CD4-positive, alpha-beta T cell treated with Interleukin-12 subunit alpha and Interleukin-12 subunit beta, for 1 hour (primary cell): ENCODE measurements at places on chromosomes 7 and 10.

- DNase-seq: no peak
These were observed 120.8 kb downstream of the CELF2 start for GRCh38 chr10:11138314-11139033.

DNA sequence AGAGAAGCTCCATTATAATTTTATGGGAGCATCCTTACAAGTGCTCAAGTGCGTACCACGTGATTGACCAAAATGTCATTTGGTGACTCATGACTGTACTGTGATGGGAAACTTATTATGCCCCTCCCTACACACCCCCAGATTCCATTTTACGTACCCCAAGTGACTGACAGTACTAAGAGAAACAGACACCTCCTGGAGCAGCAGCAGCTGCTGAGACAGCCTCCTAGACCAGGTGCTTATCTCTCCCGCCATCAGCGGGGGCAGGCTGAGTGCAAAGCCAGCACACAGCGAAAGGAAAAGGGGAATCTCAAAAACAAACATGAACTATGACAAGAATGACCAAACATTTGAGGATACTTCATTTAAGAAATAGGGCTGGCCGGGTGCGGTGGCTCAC lies 4.2 kb upstream of the ADAM12 start:
- no peak for DNase-seq

- DNase-seq: no peak
These were observed 98.6 kb upstream of the BTBD16 start for GRCh38 chr10:122172361-122173008.

DNA sequence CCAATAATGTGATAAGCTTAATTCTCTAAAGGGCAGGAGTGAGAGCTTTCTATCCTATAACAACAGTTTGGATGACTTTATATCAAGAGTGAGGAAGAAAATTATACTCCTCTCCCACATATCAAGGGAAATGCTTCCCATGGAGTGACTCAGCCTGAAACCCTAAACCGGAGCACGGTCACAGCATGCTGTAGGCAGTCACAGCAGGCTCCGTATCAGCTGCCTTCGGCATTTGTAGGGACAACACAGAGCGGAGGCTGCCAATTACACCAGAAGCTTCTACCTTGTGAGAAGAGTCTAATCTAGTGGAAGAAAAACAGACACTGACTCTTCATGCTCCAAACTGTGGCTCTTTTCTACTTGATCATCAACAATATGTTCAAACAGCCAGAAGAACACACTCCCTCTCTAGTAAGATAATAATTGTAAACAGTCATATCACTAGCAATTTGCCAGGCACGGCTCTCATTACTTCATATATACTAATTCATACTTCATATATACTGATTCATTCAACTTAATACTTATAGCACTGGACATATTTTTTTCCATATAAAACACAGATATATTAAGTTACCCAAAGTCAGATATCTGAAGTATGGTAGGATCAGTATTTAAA lies 65.9 kb downstream of the DGKB start:
- no peak for DNase-seq

- no peak for DNase-seq
These were observed 664.2 kb downstream of the NXPH1 start for GRCh38 chr7:9097565-9098060.

DNA sequence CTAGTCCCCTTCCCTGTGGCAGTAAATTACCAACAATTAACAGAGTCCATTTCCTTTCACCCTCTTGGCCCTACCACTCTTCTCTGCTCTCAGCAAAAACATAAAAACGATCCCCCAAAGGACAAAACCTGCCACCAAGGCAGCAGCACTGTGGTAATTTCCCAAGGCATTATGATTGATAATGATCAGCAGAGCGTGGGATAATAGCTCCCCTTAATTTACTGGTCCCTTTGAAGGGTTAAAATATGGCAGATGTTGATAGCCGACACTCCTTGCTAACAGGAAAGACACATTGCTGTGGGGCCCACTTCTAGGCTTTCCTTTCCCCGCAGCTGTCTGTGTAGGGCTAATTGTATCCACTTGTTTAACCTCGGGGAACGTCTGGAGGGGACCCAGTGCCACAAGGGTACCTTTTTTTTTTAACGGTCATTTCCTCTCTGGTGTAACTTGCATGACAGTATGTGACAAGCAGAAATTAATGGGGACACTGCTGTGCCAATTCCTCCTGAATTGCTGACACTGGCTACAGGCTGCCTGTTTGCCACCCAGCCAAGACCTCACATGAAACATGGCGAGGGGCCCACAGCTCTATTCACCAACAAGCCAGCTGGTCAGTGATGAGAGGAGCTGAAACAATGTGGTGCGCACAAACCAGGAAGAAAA lies 81.3 kb downstream of the CDK6 start:
- DNase-seq: no peak

DNA sequence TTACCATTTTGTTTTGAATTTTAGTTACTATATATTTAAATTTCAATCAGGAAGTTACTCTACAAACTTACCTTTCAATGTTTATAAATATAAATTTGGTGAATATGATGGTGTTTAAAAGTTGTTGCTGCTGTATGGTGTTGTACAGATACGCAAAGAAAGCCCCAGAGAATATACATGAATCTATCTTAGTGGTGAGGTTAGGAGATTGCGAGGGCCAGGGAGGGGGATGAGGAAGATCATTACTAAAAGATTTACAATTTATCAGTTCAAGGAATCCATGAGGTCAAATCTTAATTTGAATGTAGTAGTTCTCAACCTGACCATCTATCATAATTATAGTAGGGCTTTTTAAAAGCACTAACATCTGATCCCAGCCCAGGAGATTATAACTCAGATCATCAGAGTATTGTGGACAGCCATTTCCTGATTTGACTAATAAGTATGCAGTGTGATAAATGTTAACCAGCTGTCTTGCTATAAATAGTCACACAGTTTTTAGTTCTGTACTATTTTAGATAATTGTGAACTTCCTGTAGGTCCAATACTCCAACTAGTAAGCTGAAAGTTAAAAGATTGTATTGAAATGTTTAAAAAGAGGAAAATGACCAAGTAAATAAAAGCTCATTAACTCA lies 23.6 kb downstream of the FAM3C start:
- DNase-seq: peak; percentile 30

DNA sequence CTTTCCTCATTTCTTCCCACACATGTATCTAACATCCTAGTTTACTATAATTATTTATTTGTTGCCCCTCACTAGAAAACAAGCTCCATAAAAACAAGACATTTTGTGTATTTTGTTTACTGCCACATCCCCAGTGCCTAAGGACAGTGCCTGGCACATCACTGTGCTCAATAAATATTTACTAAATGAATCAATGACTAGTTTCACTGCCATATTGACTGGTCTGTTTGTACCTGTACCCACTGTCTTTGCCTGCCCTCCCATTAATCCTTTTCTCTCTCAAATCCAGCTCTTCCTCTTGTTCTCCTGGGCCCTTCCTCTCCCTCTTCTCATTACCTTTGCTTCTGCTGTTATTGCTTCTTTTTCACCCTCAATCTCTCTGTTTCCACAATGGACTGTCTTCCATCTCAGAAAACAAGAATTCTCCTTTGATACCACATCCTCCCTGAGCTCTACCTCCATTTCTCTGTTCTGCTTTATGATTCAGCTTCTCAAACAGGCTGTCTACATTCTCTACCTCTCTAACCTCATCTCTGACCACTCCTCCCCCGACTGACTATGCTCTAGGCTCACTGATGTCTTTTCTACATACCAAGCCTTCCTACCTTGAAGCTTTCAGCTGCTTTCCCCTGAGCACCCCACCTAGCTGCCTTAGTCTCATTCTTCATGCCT lies 8.3 kb upstream of the FAM133B start:
- DNase-seq: no peak

GRCh38 chr7:69961436-69961835 lies 363.2 kb downstream of the AUTS2 start:
- no peak for DNase-seq

- no peak for DNase-seq
These were observed 28.9 kb upstream of the ECHDC3 start for GRCh38 chr10:11713186-11713743.

DNA sequence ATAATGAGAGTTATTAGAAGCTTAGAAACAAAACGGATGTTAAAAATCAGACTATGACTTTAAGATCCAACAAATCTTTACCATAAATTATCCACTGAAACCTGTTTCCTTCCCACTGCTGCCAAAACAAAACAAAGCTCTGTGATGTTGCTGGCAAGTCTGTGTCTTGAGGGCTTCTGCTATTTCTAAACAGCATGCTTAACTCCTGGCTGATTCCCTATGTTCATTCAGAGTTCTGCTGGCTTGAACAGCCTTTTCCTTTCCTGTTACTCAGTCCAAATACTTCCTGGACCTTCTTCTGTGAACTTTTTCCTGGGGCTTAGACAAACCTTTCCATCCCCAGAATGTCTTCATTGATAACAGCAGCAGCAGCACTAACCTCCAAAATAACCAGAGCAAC lies 448.1 kb downstream of the SORCS1 start:
- DNase-seq: no peak

GRCh38 chr10:89916468-89917215 lies 215.3 kb downstream of the KIF20B start:
- no peak for DNase-seq

DNA sequence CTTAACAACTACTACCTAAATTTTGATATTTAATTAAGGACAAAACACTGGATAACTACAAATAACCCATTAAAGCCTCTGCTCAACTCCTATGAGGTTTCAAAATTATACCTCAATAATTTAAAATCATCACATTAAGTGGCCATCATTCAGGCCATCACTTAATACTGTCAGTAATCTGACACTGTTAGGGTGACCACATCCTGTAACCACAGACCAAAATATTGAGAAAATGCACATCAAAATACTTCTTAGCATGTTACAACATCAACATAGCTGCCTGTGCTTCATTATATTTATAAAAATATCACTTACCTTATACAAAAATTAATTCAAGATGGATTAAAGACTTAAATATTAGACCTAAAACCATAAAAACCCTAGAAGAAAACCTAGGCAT lies 23.3 kb downstream of the SEM1 start:
- DNase-seq: no peak

- DNase-seq: no peak
These were observed 98.2 kb downstream of the TNS3 start for GRCh38 chr7:47483604-47484273.

DNA sequence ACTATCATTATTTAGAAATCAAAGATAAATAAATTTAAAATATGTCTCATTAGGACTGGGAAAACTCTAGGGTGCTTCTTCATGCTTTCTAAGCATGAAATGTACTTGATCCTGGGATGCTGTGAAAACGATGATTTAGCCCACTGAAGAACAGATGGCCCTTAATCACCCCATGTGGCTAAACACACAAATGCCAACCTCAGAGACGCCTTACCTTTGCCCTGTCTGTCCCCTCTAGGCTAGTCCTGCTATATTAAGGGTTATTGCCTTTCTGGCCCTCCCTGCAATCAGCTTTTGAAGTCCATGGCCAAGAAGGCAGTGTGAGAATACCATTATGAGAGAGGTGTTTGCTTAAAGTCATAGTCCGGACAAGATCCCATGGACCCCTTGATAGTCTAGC lies 217.2 kb downstream of the TWIST1 start:
- DNase-seq: no peak

- no peak for DNase-seq
These were observed at the start of gene TMEM225B for GRCh38 chr7:99597762-99598501. TSS of gene TMEM225B (plus strand) at chr7:99598267. CDS start at chr7:99604389, 6,122 bp downstream.

DNA sequence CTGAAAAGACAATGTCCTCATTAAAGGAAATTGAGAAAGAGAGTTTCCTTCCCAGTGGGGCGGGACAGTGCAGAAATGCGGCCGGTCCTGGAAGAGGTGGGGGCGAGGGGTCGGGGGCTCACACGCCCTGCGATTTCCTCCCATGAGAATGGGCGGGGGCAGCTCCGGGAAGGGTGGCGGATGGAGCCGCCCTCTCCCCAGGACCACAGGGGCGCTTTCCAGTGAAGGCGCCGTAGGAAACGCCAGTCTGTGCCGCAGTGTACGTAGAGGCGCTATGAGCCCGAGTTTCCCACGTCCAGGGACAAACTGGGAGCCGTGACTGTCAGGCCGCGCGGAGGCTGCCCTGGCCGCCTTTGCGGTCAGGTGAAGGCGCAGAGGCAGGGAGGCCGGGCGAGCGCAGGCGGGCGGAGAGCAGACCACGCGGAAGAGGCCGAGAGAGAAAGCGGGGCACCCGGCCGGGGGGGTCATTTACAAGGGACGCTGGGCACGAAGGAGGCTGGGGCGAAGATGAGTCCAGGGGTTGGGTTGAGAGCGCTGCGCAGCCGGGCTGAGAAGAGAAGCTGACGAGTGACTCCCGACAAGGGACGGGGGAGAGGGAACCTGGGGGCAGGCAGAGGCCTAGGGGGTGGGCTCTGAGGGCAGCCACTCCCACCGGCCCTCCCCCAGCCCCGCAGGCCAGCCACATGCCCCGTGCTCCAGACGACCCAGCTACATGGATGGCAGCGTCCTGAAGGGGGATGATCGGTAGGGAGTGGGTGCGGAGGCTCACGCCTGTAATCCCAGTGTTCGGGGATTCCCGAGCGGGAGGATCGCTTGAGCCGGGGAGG lies 45.0 kb downstream of the ALOX5 start:
- DNase-seq: peak; percentile 48

- DNase-seq: no peak
These were observed 3.7 kb downstream of the PGAM2 start for GRCh38 chr7:44061645-44062179.

DNA sequence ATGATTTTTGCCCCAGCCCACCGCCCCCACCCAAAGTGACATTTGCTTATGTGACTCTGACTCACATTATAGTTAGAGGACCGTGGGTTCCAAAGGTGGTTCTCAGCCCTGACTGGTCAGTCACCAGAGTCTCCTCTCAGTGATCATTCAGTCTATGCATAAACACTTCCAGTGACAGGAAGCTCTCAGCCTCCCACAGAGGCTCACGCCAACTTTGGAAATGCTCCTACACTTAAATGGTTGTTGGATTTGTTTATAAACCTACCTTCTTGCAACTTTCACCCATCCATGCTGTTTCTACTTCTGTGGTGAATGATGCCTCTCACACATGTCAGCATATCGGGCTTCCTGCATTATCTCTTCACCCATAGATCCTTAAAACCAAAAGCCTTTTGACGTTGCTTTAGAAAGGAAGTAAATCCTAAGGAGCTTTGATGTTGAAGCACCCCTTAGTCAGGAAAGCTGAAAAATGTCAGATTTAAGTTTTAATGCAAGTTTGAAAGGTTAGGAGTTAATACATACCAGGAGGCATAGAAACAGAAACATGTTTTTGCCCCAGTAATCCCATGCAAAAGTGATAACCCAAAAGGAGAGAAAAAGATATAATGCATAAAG lies 46.5 kb upstream of the FGL2 start:
- no peak for DNase-seq

DNA sequence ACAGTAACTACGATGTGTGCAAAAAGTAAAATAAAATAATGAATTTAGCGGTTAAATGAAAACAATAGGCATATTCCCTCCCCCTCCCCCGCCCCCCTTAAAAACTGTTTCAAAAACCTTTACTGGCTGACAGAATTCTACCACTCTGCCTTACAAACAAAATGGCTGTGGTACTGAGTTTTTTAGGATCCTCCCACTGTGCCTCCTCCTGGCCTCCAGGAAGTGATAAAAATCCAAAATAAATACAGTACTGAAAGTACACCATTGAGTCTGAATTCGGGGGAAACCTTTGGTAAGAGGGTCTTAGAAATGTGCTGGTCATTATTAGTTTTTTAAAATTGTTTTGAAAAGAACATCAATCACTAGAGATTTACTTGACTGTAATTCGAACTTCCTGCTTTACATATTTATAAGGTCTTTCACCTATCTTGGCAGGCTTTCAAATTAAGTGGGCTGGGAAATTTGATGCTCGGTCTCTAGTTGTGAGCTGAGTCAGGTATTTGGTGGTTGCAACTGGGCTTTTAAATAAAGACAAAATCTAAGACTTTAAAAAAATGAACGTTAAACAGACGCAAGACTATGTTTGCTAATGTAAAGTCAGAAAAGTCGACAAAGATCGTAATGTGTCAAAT lies 32.5 kb upstream of the EPC1 start:
- peak; percentile 66 for DNase-seq

GRCh38 chr7:100679927-100680575 lies 6.5 kb downstream of the GNB2 start:
- DNase-seq: no peak
